Muscle of back (tissue), 13 donors: ENCODE measurements at places on chromosomes 11 and 22.

- no peak for DNase-seq
Observed at GRCh38 chr11:129701706-129702105, 113.9 kb upstream of the TMEM45B start.

GRCh38 chr22:31945971-31946680 is 1.8 kb downstream of the YWHAH start:
- DNase-seq, result no peak

DNA sequence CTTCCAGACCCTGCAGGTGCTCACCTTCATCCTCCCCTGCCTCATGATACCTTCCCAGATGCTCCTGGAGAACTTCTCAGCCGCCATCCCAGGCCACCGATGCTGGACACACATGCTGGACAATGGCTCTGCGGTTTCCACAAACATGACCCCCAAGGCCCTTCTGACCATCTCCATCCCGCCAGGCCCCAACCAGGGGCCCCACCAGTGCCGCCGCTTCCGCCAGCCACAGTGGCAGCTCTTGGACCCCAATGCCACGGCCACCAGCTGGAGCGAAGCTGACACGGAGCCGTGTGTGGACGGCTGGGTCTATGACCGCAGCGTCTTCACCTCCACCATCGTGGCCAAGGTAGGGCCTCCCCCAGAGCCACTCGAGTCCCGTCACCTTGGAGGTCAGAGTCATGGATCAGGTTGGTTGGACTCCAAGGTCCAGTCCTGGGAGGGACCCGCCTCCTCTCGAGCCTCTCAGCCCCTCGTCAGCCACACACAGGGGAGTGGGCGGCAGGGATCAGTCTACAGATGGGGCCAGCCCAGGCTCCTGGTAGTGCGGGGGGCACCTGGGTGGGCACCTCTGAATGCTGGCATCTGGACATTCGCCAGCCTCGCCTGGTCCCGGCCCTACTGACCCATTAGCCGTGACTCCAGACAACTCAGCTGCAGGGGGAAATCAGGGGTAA is 34.8 kb upstream of the SLC22A12 start:
- no peak for DNase-seq

DNA sequence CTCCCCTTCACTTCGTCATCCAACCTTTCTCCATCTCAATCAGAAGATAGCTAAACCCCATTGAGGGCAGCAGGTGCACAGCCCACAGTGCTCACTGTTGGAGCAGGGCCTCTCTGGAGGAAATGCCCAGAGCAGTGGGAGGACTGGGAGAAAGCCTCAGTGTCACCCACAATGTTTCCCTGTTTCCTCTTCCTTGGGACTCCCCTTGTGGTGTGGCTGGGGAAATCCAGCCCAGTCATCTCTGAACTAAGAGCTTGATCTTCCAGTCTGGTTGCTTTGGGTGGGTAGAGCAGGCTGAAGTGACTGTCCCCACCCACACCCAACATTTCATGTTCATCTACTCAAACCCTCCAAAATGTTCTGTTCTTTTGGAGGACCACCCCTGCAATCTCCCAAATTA is 29.8 kb upstream of the EED start:
- no peak for DNase-seq

DNA sequence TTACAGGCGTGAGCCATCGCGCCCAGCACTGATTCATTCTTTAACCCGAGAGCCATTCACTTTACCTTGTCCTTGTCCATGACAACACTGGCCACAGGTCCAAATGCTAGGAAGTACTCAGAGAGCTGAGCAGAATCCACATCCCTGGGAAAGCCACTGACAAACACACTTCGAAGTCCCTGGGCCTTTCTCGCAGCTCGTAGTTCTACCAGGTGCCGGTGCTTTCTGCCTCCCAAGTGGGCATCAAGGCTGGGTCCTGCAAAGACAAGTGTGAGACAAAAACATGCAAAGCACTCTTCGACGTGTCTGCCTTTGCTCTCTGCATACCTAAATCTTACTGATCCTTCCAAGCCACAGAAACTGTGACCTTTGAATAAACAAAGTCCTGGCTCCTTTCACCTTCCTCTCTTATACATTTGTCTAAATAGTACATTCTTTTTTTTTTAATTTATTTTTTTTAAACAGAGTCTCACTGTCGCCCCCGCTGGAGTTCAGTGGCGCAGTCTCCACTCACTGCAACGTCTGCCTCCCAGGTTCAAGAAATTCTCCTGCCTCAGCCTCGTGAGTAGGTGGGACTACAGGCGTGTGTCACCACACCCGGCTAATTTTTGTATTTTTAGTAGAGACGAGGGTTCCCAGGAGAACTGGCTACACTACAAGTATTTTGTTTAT is 2.2 kb downstream of the TUT1 start:
- DNase-seq, result no peak

DNA sequence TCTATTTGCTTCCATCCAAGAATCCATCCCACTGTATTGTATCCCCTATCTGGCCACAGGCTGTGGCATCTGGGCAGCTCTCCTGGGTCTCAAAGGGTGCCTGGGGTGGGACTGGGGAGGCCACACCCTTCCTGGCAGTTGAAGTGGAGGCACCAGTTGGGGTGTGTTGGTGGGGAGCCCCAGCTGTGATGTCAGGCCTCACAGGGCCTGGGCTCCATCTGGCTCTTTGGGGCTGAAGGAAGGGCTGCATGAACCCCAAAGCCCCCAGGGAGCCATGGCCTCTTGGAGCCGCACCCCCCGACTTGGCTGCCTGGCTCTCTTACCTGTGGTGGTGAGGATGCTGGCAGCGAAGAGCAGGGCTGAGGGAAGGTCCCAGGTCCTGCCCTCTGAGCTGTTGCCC is 469 bp downstream of the KCNK7 start:
- no peak for DNase-seq

- no peak for DNase-seq
Observed at GRCh38 chr11:5992604-5993251, 5.9 kb upstream of the OR52L1 start.

DNA sequence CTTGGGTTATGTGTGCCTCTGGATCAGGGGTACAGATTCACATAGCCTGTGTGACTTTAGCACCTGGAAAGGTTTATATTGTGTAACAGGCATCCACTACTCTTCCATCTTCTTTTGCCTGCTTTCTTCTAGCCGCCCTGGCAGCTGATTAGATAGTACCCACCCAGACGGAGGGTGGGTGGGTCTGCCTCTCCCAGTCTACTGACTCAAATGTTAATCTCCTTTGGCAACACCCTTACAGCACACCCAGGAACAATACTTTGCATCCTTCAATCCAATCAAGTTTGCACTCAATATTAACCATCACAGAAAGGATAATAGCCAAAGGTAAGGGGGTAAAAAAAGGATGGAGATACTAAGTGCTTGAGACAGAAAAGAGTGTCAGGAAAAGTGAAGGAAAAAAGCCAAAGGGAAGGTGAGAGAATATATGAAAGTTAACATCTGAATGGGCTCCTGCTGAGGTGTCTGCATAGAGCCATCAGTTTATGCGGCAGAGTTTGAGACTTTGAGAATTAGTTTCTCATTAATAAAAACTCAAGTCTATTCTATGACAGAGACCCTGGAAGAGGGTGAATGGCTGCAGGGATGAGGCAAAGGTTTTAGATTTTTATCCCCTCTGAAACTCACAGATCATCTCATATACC is 2.6 kb upstream of the OR51B6 start:
- no peak for DNase-seq

GRCh38 chr22:45058622-45058912 is 48.8 kb upstream of the PHF21B start:
- no peak for DNase-seq

GRCh38 chr11:19379465-19379864 is 138.7 kb upstream of the E2F8 start:
- DNase-seq, result no peak

- no peak for DNase-seq
Observed at GRCh38 chr22:29209624-29209929, 3.9 kb downstream of the EMID1 start.

GRCh38 chr11:107666911-107667613 is 44.8 kb downstream of the SLN start:
- DNase-seq, result no peak

DNA sequence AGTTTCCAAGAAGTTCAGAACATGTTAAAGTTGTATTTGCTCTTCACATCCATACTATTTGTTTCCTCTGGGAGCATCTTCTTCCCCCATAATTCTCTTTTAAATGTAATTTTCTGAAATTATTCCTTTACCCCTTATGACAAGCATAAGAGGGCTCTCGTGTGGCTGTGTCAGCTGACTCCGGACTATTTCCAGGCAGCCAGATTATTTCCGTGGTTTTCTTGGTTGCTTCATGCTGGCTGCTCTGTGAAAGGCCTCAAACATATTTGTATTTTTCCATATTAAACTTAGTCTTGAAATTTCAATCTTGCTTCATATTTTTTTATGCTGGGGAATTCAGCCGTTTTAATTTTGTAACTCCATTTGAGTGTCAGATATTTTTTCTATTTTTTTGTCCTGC is 2.8 kb upstream of the MMP1 start:
- DNase-seq, result peak; percentile 52

GRCh38 chr11:64809781-64810241 is 540 bp downstream of the MEN1 start:
- no peak for DNase-seq

- no peak for DNase-seq
Observed at GRCh38 chr11:61049063-61049377, 53.3 kb upstream of the CD5 start.

DNA sequence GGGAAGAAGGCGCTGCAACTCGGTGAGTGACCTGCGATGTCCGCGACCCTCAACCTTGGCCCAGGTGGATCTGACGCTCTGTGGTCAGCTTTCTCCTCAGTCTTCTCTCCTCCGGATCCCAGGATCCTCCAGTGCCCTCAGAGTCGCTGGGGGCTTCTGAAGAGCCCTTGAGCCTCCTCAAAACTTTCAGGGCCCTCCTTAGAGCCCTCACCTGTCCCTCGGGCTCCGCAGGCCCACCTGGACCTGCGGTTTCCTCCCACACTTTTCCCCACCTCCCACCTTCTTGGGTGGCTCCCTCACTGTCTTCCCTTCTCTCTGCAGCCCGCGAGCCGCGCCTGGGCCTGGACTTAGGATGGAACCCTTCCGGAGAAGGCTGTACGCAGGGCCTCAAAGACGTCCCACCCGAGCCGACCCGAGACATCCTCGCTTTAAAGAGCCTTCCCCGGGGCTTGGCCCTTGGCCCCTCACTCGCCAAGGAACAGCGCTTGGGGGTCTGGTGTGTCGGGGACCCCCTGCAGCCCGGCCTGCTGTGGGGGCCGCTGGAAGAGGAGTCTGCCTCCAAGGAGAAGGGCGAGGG is 335 bp downstream of the ZNF408 start:
- no peak for DNase-seq

DNA sequence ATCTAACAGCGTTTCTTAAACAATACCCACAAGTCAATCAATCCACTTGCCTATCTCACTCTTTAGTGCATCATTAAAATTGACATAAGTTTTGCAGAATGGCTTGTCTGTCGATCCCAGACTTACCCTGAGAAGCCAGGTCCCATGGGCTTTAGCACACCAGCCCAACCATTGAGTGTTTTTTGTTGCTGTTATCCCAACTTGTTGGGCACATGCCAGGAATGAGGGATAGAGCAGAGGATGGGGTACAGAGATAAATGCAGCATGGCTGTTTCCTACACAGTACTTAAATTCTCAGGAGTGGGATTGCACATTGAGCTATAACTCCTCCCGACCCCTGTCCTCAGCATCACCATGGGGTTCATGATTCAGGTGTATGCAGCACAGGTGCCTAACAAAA is 64.2 kb upstream of the RASSF10 start:
- no peak for DNase-seq

DNA sequence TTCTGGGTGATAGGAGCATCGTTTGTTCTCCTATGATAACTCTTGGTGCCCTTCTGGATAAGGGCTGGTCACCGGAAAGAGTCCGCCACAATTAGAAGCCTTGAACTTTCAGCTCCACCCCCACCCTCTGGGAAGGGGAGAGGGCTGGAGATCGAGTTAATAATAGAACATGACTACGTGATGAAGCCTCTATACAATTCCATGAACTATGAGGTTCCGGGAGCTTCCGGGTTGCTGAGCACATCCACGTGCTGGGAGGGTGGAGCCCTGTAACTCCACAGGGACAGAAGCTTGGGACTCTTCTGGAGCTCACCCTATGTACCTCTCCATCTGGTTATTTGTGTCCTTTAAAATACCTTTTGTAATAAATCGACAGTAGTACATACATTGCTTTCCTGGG is 40.3 kb downstream of the ARHGAP42 start:
- no peak for DNase-seq

DNA sequence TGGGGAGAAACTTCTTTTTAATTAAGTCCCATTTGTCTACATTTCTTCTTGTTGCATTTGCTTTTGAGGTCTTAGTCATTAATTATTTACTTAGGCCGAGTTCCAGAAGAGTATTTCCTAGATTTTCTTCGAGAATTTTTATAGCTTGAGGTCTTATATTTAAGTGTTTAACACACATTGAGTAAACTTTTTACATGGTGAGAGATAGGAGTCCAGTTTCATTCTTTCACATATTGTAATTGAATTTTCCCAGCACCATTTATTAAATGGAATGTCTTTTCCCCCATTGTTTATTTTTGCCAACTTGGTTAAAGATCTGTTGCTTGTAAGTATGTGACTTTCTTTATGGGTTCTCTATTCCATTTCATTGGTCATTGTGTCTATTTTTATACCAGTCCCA is 1344.0 kb upstream of the RAG2 start:
- DNase-seq, result no peak

- no peak for DNase-seq
Observed at GRCh38 chr11:73047773-73048371, 94.2 kb downstream of the FCHSD2 start.

DNA sequence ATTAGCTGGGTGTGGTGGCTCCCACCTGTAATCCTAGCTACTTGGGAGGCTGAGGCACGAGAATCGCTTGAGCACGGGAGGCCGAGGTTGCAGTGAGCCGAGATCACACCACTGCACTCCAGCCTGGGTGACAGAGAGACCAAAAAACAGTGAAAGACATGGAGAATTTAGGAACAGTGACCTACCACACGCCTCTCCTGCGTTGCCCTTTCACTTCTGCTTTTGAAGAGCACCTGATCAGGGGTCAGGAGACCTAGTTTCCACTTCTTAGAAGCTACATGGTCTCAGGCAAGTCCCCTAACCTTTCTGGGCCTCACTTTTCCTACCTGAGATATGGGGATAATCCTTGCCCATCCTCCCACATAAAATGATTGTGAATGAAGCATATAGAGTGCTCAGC is 12.2 kb downstream of the SLC35C1 start:
- no peak for DNase-seq

- DNase-seq, result no peak
Observed at GRCh38 chr11:75403983-75404658, 4.8 kb downstream of the RPS3 start.

DNA sequence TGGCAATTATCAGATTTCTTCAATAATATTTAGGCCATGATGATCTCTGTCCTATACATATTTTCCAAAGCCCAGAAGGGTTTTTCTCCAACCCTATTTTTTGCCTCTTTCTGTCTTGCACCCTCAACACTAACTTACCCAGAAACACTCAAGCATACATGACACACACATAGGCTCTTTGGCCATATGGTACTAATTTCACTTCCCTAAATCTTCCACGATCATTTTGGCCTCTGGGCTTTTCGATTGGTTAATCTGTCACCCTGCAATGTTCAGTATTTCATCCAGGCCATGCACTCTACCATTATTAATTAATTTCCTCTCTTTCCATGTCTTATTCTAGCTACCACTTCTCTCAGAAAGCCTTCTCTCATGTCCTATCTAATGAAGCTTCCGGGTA is 59.8 kb downstream of the LUZP2 start:
- DNase-seq, result no peak

- DNase-seq, result no peak
Observed at GRCh38 chr22:36822581-36822980, 5.7 kb upstream of the PVALB start.

GRCh38 chr22:26713823-26714449 is 56.5 kb downstream of the MIAT start:
- DNase-seq, result no peak

GRCh38 chr22:41620589-41621098 is at the start of gene DESI1:
TSS of gene DESI1 (minus strand) at chr22:41621043. CDS start at chr22:41620839, 204 bp downstream.
- DNase-seq, result no peak
